Cortex of kidney (tissue), 1 donor: ENCODE measurements at places on chromosomes 12 and 14.

DNA sequence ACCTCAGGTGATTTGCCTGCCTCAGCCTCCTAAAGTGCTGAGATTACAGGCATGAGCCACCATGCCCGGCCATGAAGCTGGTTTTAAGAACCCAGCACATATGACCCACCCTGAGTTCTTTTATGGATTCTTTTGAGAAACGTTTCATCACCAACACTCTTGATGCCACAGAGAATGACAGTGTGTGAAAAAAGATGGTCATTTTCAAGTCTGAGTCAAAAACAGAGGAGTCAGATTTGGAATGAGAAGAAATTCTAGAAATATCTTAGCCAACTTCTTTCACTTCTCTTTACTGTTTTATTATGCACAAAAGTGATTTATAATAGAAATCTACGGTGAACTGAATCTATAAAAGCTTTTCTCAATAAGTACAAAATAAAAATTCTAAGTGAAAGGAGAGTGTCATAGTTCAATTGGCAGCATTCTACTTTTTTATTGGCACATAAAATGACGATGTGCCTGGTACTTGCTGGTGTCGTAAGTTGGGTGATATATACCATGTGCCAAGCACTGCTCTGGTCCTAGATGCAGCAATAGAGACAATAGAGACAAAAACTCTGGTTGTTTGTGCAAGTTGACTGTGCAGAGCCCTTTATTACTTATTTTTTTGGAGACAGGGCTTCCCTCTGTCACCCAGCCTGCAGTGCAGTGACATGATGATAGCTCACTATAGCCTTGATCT, 33.9 kb downstream of the CCDC177 start:
- DNase-seq: no peak

GRCh38 chr12:122908915-122909314, 13.0 kb upstream of the VPS37B start:
- DNase-seq: no peak

GRCh38 chr14:104370256-104370870, 209.2 kb upstream of the C14orf180 start:
- no peak for DNase-seq

DNA sequence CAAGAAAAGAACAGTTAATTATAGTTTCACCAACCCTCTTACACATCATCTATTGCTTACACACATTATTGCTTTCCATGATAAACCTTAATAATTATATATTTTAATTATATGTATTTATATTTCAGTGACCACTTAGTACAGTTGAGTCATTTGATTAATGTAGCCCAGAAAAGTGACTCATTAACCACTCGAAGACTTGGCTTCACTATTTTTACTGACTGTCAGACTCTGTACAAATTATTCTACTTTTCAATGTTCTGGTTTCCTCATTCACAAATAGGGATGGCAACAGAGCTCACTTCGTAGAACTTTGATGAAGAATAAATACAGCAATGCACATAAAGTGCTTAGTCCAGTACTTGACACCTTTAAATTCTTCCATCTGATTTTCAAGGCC, 98.3 kb downstream of the CFAP54 start:
- no peak for DNase-seq

GRCh38 chr12:3704512-3705353, 48.2 kb downstream of the CRACR2A start:
- DNase-seq: no peak

- DNase-seq: no peak
Measured at GRCh38 chr12:25713264-25713663, 160.2 kb upstream of the LMNTD1 start.

- DNase-seq: no peak
Measured at GRCh38 chr12:9345171-9345570, 137.0 kb upstream of the PZP start.

GRCh38 chr14:104937161-104937560, 12.5 kb downstream of the PLD4 start:
- no peak for DNase-seq

DNA sequence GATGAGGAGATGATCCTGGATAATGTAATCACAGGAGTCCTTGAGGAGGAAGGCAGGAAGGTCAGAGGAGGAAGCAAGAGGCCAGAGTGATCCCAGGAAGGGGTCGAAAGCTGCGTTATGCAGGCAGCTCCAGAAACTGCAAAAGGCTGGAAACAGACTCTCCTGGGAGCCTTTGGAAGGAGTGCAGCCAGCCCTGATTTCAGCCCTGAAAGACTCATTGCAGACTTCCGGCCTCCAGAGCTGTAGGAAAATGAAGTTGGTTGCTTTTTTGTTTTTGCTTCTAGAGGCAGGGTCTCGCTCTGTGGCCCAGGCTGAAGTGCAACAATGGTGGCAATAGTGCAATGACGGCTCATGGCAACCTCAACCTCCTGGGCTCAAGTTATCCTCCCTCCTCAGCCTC, 44.6 kb upstream of the FZD10 start:
- no peak for DNase-seq

- DNase-seq: no peak
Measured at GRCh38 chr14:24458736-24459135, 16.2 kb upstream of the SDR39U1 start.

DNA sequence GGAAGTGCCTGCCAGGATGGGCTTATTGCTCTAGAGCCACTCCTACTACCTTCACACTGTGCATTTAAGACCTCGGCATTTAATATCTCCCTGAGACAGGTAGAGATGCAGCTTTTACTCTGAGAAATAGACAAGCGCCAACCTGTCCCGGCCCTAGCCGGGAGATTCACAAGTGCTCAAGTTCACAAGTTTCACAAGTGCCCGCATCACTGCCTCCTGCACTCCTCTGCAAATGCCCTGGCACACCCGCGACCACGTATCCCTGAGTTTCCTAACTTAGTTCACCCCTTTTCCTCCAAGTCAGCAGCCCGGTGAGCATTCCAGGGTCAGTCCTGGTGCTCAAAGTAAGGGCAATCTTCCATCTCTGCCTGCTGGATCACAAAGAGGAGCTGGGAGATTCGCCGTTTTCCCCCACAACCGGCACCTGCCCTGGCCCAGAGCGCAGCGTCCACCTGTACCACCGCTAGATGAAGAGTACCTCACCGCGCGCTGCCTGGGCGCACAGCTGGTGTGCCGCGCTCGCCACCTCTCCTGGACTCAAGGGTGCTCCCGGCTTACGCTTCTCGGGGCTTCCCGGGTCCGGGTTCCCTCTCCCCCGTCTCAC, 5.0 kb upstream of the SLC38A4 start:
- DNase-seq: no peak

GRCh38 chr12:4780641-4781611, 60.7 kb downstream of the GALNT8 start:
- no peak for DNase-seq

DNA sequence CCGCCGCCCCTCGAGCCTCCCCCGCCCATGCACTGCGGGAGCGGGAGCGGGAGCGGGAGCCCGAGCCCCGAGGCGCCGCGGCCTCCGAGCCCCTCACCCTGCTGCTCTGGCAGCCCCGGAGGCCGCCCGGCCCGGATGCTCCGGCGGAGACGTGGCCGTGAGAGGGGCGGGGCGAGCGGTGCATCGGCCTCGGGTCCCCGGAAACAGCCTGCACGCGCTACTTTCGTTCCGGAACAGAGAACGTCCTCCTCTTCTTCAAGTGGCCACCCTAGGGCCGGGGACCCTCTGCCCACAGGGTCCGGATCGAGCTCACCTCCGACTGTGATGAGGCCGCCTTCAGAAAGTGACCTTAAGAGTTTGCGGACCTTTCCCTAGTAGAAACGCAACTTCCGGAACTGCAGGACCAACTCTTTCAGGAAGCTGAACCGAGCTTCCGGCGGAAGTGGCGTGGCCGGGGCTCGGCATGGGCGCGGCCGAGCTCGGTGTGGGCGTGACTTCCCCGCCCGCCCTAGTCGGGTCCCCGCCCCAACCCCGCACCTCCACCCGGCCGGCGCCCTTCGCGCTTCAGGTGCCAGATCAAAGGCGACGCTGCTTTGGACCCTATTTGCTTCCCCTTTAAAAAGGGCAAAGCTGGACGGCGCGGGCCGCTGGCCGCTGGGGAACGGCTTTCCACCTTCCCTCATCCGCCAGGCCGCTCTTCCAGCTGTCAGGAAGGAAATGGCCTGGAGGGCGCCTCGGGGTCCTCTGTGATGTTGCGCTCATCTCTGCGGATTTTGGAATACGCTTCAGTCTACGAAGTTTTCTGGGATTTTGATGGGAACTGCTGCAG, at the start of gene GOLGA3:
GOLGA3 (minus strand) TSS at position 164 of the 829 bp plus-strand sequence. CDS start 6,741 bp downstream, outside the sequence.
- no peak for DNase-seq

GRCh38 chr12:95605875-95606274, 54.6 kb upstream of the USP44 start:
- no peak for DNase-seq

DNA sequence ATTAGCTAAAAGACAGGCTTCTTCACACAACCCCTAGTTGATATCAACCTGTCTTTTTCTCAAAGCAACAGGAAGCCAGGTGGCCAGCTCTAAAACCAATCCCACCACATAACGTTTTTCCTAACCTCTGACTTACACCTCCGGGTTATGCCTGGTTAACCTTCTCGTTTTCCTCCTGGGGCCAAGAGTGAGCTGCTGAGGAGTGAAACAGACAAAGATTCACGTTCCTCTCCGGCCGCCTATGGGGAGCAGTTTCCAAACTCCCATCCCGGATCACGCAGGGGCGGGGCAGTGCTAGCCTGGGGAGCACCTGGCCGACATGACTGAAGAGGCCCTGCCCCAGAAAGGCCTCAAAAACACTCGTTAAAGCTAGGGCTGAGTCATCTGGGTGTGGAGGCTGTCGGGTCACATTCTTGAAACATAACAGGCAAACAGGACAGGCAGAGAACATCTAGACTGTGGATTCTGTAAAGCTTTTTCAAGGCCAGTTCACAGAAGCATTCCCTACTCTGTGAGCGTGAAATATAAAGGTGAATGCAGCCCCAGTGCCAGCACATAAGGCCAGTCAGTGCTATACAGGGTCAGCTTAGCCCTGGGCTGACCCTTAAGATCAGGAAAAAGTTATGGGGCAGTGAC, 25.9 kb upstream of the LGALS3 start:
- DNase-seq: no peak

DNA sequence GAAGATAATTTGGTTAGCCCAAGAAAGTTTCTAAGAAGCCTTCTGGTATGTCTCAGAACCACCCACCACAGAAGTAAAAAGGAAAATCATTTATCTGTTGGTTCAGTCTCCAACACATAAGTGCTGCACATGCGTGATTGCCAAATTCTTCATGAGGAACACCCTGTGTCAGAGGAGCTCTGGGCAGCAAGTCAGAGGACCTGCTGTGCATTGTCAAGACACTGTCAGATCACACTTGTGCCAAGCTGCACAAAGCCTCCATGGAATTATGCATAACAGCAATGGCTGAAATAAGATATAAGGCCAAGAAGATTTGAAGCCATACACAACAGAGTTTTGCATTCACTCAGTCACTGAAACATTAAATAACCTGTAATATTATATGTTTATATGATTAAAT, 1304.7 kb upstream of the FLRT2 start:
- DNase-seq: no peak

GRCh38 chr12:2826721-2827515, 7.9 kb downstream of the NRIP2 start:
- no peak for DNase-seq

DNA sequence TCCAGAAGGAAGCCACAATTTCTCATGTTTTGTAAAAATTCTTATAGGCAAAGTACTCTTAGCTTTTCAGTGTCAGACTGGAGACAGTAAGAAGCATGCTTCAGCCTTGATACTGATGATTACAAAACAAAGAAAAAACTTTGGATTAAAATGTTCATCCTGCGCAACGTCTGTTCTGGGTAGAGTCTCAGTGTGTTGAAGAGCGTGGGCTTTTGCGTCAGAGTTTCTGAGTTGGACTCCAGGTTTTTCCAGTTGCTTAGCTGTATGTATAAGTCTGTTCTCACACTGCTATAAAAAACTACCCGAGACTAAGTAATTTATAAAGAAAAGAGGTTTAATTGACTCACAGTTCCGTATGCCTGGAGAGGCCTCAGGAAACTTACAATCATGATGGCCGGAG, 508.1 kb downstream of the DIO2 start:
- DNase-seq: no peak

DNA sequence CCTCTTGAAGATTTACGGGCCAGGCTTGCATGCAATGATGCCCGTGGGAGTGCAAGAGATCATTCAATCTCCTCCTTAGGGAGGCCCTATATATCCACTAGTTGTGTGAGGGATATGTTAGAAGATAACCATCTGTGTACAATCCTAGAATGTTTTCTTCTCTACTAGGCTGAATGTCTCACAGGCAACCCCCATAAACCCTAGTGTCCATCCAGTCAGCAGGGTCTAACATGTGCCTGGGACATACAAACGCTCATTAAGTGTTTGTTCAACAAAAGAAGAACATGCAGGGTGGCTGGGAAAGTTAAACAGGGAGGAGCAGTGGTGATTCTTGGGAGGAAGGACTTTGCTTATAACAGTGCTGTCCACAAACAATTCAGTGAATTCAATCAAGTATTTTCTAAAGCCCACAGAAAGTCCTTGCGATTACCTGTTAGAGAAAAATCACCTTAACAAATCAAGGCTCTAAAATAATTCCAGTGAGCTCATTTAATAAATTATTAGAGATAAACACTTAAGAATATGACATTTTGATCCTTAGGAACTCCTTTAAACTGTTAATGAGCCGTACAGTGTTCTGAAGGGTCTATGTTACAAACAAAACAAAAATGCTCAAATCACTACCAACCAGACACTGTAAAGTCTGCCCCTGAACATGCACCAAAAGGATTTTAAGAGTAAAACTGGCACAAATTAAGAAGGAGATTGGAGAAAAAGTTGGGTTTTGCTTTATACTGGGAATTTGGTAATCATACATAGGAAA, 96.6 kb upstream of the FERMT2 start:
- no peak for DNase-seq

DNA sequence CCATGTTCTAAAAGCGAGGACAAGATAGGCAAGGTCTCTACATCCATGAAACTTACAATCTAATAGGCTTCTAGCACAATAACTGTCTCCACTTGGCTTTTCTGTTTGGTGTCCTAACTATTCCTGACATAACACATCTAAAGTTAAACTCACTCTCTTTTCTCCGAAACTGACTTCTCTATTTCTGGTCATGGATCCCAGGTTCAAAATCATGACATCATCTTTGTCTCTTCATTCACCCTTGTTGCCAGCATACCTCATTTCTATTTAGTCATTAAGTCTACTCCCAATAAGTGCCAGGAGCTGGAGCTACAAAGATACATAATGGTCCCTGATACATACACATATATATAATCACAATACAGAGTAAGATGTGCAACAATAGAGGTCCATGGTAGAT, 53.9 kb upstream of the CEP83 start:
- no peak for DNase-seq

- DNase-seq: no peak
Measured at GRCh38 chr12:53181935-53182334, 1.2 kb upstream of the CSAD start.

GRCh38 chr14:52825085-52825484, 33.7 kb upstream of the GNPNAT1 start:
- DNase-seq: no peak

GRCh38 chr14:24036169-24036962, 15.4 kb upstream of the CARMIL3 start:
- DNase-seq: no peak

GRCh38 chr14:36518031-36518585, 1.9 kb downstream of the NKX2-1 start:
- DNase-seq: no peak
